Effector memory CD4-positive, alpha-beta T cell (primary cell): ENCODE measurements at places on chromosomes 6 and 20.

DNA sequence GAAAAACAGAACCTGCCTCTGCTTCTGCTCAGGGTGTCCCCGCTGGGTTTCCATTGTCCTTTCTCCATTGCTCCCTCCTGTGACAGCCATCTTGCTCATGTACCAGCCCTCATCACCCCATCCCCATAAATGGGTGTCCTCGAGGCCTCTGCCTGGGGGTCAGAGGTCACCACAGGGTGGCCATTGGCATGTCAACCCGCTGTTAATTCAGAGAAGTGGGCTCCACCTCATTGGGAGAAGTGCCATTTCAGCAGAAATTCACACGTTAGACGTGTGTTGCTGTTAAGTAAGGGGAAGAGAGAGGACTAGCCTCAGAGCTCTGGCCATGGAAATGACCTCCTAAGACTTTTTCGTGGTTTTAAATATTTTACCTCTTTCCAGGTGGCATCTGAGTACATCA lies 71.9 kb downstream of the PTPN1 start:
- no peaks in the 10 kb centered on the region for H3K27me3 ChIP-seq
- no peaks in the 10 kb centered on the region for H3K4me1 ChIP-seq
- H3K4me3 ChIP-seq, result no peak overlapping the region

GRCh38 chr20:13581451-13581850 lies 57.3 kb downstream of the TASP1 start:
- no peaks in the 10 kb centered on the region for H3K4me1 ChIP-seq
- H3K4me3 ChIP-seq, result no peak overlapping the region
- peaks cover 17% of the 10 kb centered on the region for H3K36me3 ChIP-seq

DNA sequence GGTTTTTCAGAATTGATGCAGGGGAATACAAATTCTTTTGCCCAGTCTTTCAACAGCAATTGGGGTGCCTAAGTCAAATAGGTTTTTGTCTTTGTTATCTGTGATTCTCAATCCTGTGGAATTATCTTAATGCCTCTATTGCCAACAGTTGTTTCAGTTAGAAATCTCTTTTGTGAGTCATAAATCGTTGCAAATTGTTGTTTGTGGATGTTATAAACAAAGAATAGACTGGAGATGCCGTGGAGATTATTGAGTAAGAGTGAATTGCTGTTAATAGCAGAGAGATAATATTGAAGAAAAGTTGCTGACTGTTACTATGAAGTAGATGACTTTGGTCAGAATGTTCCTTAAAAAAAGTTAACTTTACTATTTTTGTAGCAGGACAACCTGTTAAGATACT lies 63.7 kb upstream of the POPDC3 start:
- H3K4me3 ChIP-seq, result no peak overlapping the region
- no peak overlapping the region for H3K27ac ChIP-seq
- H3K27me3 ChIP-seq, result no peaks in the 10 kb centered on the region
- no peaks in the 10 kb centered on the region for H3K4me1 ChIP-seq
- DNase-seq, result no peak
- H3K36me3 ChIP-seq, result no peaks in the 10 kb centered on the region

DNA sequence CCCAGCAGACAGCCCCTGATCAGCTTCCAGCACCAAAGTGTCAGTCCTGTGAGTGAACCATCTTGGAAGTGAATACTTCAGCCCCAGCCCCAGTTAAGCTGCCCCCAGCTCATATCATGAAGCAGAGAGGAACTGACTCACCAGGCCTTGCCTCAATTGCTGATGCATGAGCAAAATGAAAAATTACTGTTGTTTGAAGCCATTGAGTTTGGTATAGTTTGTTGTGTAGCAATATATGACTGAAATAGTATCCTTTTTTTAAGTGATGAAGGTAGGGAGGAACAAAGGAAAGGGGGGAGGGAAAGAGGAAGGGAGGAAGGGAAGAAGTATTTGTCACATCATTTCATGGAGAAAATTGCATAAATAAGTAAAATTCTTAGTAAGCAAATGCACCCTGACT lies 266.4 kb downstream of the MAFB start:
- H3K27me3 ChIP-seq, result no peaks in the 10 kb centered on the region
- no peak overlapping the region for H3K4me3 ChIP-seq
- H3K4me1 ChIP-seq, result no peaks in the 10 kb centered on the region

DNA sequence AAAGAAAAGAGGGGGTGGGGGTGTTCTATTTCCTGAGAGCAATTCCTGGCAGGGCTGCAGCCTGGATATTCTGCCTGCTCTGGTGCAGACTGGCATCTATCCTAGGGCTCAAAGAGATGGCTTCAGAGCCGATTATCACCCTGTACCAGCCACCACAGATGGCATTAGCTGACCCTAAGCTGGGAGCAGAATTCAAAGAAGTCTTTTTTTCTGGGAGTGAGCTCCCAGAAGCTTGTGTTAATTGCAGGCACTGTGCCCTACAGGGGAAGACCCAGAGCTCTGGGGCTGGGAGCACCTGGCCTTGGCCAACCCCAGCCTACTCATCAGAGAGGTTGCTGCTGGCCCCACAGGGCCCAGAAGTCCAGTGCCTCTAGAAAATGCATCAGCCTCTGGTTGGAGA lies 85.9 kb downstream of the PXDC1 start:
- H3K27me3 ChIP-seq, result no peaks in the 10 kb centered on the region
- H3K36me3 ChIP-seq, result no peaks in the 10 kb centered on the region
- H3K4me1 ChIP-seq, result no peaks in the 10 kb centered on the region
- no peak overlapping the region for H3K27ac ChIP-seq
- no peak overlapping the region for H3K4me3 ChIP-seq

GRCh38 chr20:13236990-13237720 lies 16.1 kb downstream of the ISM1 start:
- DNase-seq, result no peak
- no peaks in the 10 kb centered on the region for H3K36me3 ChIP-seq
- H3K27me3 ChIP-seq, result no peaks in the 10 kb centered on the region
- H3K27ac ChIP-seq, result no peak overlapping the region
- H3K4me1 ChIP-seq, result no peaks in the 10 kb centered on the region

- no peaks in the 10 kb centered on the region for H3K27me3 ChIP-seq
- H3K36me3 ChIP-seq, result no peaks in the 10 kb centered on the region
- no peak for DNase-seq
- no peak overlapping the region for H3K27ac ChIP-seq
- H3K4me1 ChIP-seq, result no peaks in the 10 kb centered on the region
- no peak overlapping the region for H3K4me3 ChIP-seq
Measured at GRCh38 chr6:125528621-125529041, 220.8 kb upstream of the HEY2 start.

GRCh38 chr6:69980624-69981023 lies 114.3 kb downstream of the COL19A1 start:
- H3K4me3 ChIP-seq, result no peak overlapping the region
- H3K27me3 ChIP-seq, result no peaks in the 10 kb centered on the region
- no peak overlapping the region for H3K27ac ChIP-seq

GRCh38 chr6:28907394-28907793 lies 16.4 kb downstream of the TRIM27 start:
- H3K36me3 ChIP-seq, result peaks cover 76% of the 10 kb centered on the region
- DNase-seq, result no peak
- no peaks in the 10 kb centered on the region for H3K4me1 ChIP-seq
- no peak overlapping the region for H3K4me3 ChIP-seq
- H3K27ac ChIP-seq, result no peak overlapping the region
- no peaks in the 10 kb centered on the region for H3K27me3 ChIP-seq
